NCI-H510A (cell line): ENCODE measurements at places on chromosomes 3 and 15.

GRCh38 chr3:186519021-186519658 lies 25.0 kb downstream of the CRYGS start:
- no peak for DNase-seq

DNA sequence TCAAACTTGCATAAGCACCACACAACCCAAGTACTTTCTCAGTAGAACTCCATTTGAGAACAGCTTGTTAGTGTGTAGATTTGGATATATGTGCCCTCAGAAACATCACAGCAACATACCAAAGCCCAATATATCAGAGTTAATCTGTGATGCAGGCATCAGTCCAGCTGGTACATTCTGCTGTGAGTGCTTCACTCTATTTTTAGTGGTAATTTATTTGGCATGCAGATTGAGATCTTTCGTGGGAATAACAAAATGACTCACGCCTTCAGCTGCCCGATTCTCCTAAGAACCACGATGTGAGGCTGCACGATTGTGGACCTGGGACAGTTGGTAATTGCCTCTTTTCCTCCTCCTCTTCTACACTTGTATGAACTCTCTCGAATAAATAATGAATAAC lies 730.7 kb downstream of the SQOR start:
- DNase-seq: no peak

DNA sequence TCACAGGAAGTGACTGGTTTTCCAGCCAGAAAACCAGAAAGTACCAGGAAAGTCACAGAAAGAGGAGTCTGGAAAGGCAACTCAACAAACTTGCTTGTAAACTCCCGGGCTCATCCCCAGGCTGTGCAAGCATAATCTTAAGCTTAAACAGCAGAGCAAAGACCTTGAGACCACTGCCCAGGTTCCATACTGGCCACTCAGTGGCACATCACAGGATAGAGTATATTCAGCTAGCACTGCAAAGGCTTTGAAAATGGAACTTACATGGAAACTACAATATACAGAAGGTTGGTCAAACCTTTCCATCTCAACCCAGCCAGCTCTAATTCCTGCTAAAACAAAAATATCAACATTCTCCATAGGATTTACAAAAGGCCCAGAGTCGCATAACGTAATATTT lies 20.1 kb downstream of the DMXL2 start:
- DNase-seq: no peak

- DNase-seq: no peak
Measured at GRCh38 chr15:31252171-31252785, 74.4 kb upstream of the KLF13 start.

DNA sequence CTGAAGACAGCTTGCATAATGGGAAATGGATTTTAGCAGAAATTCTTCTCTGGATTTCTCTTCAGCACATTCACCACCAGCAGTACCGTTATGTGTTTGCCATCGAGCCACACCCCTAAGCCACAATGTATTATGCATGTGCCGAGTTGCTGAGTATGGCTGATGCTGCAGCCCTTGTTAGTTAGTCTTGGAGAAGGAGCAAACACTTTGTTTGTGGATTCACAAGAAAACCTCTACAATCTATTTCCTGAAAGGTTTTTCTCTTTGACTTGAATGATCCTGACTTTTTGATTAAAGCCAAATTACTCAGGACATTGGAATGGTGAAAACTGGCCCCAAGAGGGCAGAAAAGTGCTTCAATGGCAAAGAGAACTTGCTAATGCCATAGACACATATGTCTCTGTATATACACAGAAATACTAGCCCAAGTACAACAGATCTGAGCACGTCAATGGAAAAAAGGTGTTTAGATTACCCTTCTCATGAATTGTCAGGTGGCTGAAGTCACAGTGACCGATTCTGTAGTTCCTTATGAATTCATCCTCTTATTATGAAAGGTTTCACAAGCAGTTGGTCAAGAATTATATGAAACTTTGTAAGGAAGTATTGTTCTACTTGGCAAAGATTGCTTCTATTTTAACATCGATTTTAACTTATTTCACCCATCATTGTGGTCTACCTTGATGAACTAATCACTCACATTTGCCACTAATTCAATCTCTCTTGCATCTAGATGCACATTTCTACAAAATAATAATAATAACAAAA lies 103.0 kb downstream of the P3H2 start:
- no peak for DNase-seq

DNA sequence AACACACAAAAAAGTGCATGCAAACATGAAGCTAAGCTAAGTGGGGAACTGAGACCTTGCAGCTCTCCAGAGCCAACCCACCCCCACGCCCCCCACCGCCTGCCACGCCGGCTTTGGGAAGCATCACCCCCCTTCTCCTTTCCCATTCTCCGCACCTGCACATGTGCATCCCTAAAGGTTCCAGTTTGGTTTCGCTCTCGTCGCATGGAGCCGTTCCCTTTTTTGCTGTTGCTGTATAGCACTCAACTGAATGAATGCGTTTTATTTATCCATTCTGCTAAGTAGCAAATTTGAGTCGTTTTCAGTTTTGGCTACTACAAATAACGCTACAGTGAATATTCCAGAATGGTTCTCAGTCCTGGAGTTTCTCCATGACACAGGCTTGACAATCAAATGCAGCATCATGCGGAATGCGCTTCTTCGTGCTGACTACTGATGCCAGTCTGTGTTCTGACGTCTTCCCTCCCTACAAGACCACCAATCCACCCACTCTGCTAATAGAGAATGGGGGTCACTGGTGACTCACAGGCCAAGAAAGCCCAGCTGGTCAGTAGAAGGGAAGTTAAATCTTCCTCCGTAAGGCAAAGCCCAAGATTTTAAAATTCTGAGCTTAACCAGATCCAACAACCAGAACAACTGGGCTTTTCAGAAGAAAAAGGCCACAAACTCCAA lies 115.3 kb downstream of the XXYLT1 start:
- DNase-seq: no peak

DNA sequence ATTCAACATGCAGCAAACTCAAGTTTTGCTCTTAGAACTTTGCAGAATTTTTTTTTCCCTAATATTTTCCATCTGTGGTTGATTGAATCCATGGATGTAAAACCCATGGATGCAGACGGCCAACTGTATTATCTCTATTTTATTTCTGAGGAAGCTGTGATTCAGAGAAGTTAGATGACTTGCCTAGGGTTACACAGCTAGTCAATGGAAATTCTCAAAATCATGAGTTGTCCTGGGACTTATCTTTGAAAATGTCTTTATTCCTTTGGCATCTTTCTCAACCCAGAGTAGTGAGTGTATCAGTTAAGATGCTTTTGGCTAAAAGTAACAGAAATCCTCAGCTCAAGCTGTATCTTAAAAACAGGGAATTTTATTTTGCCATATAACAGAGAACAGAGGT lies 107.9 kb upstream of the GALNT15 start:
- DNase-seq: no peak

- DNase-seq: no peak
Measured at GRCh38 chr15:66623801-66624453, 58.1 kb upstream of the LCTL start.

DNA sequence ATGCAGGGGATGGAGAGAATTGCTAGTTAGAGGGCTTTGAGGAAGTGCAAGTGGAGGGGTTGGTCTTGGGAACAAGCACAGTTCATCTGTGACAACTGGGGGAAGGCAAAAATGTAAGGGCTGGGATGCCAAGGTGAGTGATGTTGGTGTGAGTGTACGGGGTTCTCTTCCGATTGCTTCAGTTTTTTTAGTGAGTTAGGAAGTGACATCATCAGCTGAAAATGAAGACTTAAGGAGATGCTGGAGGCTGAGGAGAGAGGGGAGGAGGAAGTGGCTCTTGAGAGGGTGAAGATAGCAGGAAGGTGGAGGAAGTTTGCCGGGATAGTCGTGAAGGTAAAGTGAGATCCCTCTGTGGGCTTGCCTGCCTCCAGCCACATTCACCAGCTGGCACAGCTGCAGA lies 12.7 kb downstream of the TICRR start:
- DNase-seq: no peak

DNA sequence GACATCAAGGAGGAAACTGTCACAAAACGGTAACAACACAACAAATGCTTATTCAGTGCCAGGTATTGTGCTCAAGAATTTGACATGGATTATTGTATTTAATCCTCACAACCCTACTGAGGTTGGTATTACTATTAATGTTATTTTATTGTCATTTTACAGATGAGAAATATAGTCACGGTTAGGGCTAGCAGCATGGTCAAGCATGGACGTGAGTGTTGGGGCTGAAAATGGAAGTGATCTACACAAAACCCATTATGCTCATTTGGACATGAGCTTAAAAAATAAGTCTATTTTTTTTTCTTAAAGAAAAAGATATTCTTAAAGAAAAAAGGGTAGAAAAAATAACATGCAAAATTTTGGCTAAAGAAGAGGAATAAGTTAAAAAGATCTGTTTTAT lies 141.3 kb upstream of the SOX2 start:
- DNase-seq: no peak

DNA sequence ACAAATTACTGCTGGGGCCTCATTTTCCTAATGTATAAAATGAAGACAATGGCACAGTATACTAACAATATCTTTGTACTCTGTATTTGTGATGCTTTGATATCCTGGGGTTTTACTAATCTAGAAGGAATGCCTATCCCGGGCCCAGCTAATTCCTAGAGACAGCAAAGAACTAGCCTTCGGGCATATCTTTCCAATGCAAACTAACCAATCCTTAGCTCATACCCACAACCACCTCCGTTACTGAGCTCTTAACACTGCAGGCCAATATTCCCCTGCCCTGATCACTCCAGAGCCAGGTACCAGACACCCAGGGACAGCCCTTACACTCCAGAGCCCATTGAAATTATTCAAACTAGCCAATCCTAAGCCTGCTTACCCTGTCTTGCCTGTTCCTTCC lies 309.0 kb downstream of the ULK4 start:
- DNase-seq: no peak

DNA sequence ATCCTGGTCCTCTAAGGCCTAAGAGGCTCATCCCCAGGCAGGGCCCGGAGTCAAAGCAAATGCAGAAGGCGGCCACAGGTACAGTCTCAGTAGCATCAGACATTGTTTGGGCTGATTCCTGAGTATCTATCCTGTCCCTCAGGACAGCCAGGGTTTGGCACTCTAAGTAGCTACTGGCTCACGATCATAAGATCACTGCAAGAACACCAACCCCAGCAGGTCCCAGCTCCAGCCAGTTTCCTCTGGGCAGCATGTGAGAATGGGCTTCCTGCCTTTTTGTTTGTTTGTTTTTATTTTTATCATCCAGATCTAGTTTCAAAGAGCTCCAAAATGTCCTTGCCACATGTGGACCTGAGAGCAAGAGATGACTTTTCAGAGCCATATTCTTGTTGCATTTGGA lies 32.7 kb downstream of the LRRFIP2 start:
- DNase-seq: no peak

GRCh38 chr3:31105438-31106077 lies 211.1 kb upstream of the GADL1 start:
- DNase-seq: no peak

GRCh38 chr3:65796676-65797075 lies 242.0 kb downstream of the MAGI1 start:
- no peak for DNase-seq

DNA sequence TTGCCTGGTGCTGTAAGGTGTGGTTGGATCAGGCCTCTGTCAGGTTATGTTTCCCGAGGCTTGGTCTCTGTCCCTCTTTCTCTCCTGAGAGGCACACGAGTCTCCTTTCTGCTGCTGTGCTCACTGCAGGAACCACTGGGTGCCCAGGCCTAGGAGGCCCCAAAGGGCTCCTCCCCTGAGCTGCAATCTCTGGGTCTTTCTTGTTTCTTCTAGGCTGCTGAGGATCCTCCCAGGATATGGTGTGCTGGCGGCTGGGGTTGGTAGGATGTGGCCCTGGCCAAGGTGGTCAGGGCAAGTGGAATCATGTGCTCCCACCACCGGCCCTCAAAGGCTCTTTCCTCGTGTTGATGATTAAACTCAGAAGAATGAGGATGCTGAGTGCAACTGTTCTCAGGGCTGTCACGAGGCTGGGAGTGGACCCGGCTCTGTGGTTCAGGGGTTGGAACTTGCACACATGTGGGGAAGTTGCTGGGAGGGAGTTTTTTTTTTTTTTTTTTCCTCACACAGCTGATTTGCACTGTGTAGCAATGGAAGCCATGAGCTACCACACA lies 43.6 kb upstream of the CTSH start:
- no peak for DNase-seq

GRCh38 chr15:48006031-48006511 lies 114.7 kb upstream of the SLC24A5 start:
- no peak for DNase-seq

DNA sequence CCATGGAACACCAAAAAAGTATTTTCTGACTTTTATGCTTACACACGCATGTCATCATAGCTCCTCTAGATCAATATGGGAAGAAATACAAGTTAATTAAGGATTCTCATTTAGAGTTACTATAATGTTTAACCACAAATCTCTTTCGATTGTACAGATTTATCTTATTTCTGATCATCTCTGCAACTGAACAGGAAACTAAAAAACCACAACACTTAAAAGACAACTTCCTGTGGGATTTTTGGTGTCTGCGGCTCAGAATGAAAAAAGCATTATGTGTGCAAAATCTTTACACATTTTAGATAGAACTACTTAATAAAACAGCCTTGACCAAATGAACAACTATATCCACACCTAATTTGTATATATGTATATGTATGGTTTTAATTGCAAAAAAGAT lies 3.0 kb upstream of the TJP1 start:
- DNase-seq: no peak

- DNase-seq: no peak
Measured at GRCh38 chr3:126419886-126420786, 25.4 kb downstream of the CFAP100 start.

DNA sequence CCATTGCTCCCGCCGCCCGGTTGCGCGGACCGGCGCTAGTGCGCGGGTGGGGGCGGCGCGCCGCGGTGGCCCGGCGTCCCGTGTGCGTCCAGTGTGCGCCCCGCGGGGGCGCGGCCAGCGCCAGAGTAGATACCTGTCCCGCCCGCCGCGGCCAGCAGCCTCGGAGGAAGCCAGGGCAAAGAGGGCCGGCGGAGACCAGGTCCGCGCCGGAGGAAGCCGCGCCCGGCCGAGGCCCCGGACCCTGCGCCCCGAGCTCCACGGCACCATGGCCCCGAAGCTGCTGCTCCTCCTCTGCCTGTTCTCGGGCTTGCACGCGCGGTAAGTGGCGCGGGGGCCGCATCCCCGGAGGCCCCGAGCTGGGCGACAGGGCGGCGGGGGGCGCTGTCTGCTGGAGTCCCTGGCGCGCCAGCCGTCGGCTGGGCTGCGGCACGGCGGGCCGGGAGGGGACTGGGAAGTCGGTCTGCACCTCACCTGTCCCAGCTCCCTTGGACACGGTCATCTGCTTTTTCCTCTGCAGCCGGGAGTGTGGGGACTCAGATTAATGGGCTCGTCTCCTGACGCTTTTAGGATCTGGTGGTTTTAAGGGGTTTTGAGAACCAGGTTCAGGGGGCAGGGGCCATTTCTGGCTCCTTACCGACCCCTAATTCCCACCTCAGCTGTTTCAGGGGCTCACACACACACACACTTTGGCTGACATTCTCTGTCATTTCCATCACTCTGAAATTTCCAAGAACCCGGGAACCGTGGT lies 464 bp downstream of the GABRG3 start:
- no peak for DNase-seq
